Urinary bladder (tissue), 4 donors: ENCODE measurements at places on chromosomes 4 and X. TPM values are rescaled to one million over a fixed set of nuclear protein-coding genes. Genes with fewer than 3 reads are reported as not detected.

The FGA gene
- not detected for total RNA-seq

GRCh38 chr4:104682311-104682710, 187.6 kb upstream of the CXXC4 start:
- DNase-seq, result no peak

DNA sequence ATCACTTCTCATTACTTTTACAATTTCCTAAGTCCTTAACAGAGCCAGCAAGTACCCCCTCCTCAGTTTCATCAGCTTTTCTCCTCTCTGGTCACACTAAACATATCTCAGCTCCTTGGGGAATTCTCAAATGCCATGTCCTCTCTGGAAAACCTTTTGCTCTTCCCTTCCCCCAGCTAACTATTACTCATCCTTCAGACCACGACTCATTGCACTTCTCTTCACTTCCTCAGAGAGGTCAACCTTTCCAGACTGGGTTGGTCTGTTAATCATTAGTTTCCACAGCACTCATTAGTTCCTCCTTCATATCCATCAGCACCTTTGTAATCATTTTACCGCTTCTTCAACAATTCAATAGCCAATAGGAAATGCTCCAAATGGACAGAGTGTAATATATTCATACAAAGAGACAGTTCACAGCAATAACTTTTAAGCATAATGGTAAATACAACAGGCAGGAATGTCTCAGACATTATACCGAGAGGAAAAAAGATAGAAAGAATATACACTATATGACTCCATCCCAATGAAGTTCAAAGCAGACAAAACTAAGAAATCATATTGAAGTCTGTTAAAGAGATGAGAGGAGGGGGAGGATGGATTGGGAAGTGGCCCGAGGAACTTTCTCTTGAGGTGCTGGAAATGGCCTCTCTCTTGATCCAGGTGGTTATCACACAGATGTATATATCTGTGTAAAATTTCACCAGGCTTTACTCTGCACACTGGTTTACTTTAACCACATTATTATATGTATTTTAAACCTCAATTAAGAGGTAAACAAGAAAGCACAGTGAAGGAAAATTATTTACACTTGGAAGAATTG, 39.6 kb downstream of the DDX60L start:
- no peak for DNase-seq

DNA sequence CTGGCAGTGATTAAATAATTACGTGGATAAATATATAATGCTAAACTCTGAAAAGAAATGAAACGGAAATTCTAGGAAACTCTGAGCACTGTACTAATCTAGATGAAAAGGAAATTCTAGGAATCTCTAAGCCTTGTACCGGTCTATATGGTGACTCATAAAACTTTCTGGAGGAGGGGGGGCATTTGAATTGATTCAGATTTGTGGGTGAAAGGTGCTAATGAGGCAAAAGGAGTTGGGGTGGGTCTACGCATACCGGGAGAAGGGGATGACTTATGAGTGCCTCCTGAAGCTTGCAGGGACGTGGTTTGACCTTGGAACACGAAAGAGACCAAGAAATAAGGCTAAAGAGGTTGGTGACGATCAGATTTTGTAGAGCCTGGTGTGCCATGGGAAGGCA, 151.7 kb upstream of the CASK start:
- DNase-seq, result no peak

The CDX4 gene
- not detected for total RNA-seq
